ENCODE measurements at places on chromosomes 6 and 20.

DNA sequence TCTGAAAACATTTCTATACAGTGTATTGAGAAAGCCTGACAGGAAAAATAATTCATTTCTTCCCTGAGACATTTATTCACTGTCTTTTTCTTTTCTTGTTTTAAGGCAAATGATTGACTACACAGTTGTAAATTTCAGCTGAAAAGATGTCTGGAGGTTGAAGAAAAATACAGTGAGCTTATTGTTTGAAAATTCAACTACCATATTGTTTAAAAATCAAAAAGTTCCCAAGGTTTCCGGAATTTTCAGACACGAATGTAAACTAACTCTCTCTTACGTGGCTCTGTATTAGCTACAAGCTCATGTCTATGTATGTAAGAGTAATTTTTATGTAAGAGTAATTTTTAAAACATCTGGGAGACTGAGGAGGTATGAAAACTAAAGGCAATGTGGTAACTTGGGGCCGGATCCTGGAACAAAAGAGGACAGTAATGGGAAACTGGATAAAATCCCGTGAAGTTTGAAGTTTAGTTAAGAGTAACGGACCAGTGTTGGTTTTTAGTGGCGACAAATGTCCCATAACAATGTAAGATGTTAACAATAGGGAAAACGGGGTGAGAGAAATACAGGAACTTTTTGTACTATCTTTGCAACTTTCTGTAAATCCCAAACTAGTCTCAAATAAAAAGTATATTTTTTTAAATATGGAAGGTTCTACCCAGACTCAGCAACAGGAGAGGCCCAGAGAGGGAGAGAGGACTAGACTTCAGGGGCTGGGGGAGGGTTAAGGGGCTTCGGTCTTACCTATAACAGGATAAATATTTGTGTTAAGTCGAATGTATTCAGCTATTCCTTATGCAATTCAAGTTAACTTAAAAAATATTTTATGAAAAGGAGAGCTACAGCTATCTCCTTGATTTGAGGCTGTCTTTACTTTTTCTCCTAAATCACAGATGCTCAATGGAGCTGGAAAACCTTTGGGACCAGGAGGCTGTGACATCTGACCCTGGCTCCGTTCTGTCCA, 1.3 kb downstream of the PTGIS start:
- DNase-seq, result no peak

DNA sequence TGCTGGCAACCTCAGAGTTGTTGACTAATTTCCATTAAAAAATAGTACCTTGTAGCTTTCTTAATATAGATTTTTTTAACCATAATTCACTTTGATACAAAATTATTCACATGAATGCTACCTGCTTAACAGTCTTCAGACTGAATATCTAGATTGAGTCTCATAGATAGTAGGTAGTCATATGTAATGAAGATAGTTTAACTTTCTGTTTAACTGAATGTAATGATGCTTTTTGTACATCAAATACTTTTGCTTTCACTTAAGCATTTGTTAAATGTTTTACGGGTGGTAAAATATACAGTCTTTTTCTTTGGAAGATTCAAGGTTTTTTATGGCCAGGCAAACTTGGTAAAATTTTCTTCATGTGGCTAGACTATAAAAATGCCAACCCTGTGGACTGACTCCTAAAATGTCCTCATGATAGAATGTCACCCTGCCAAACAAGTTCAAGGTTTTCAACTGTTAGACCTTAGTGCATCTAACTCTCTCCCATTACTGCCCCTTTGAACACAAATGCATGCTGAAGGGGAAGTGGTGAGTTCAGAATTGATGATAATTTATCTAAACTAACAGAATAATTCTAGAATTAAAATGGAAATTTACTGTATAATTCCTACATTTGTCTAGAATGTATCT, 16.4 kb downstream of the TBPL1 start:
- DNase-seq, result no peak

DNA sequence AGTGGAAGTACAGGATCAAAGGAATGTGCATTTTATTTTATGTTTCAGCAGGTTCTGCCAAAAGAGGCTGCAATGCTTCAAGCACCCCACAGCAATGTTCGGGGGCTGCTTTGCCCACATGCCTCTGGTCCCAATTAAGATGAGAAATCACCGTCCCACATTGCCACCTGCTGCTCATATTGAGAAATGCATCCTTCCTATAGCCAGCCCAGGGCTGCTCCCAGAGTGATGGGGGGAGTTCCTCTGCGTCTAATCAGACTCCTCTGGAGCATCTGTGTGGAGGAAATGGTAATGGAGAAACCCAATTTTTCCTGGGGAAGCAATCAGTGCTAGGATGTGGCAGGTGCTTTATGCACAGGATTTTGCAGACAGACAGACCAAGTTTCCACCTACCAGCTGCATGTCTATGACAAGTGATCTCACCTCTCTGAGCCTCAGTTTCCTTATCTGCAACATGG, 33.7 kb downstream of the PTGIS start:
- peak; percentile 32 for DNase-seq

DNA sequence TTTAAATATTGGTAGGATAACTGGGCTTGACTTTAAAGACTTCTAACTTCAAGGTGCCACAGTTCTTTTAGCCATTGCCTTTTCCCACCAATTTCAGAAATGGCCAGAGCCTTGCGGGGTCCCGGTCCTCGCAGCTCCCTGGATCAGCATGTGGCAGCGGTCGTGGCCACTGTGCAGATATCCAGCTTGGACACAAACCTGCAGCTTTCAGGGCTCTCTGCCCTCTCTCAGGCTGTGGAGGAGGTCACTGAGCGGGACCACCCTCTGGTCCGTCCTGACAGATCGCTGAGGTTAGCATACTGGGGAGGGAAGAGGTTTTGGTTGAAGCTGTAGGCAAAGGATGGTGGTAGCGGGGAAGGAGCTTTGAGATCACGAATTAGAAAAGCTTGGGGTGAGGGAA, 6.4 kb downstream of the CUL9 start:
- DNase-seq, result no peak

GRCh38 chr6:31826793-31827285, 699 bp upstream of the HSPA1B start:
- peak; percentile 80 for DNase-seq
